NCI-H1105 (cell line): ENCODE measurements at places on chromosomes 6 and 20.

DNA sequence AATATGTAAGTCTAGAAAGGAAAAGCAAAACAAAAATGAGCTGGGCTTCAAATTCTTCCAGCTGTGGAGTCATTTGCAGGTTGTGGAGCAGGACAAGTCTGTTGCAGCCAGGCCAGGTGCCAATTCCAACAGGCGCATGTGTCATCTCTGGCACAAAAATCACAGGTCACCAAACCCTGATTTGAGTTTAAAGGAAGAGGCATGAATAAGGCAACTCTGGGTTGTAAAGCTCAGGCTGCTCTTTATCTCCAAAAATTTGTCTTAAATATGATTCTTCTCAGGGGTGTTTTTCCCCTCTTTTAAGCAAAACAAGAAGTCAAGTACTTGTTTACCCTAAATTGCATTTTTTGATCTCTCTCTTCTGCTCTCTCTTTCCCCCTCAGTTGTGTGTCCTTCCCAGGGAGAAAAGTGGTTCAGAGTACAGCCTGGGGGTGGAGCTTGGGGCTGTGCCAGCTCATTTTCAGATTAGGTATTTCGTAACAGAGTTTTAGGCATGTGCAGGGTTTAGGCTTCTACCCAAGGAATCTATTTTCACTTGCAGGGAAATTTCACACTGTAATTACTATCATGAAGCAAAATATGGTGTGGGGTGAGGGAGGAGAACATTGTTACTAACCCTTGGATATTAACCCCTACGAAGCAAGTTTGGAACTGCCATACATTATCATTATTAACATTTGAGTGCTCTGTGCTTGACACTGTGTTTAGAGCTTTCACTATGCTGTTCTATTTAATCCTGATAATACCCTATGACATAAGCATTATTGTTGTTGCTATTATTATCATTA is 8.3 kb upstream of the NCOA3 start:
- DNase-seq, result peak; percentile 81

DNA sequence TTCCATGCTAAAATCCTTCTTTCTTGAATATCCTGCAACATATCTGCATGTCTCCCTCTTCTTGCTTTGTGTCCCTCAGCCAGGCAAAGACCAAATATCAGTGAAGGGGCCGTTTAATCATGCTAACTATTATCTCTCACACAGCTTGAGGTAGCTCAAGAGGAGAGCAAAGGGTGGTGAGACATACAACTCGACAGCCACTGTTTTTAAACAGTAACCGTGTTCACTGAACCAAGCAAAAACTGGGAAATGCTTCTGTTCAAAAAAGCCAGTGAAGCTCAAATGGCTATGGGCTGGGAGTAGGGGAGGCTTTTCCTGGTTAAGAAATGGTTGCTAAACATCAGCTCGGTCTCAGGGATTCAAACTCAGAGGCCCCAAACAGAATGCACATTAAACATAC is 83.4 kb downstream of the MAP7 start:
- no peak for DNase-seq

DNA sequence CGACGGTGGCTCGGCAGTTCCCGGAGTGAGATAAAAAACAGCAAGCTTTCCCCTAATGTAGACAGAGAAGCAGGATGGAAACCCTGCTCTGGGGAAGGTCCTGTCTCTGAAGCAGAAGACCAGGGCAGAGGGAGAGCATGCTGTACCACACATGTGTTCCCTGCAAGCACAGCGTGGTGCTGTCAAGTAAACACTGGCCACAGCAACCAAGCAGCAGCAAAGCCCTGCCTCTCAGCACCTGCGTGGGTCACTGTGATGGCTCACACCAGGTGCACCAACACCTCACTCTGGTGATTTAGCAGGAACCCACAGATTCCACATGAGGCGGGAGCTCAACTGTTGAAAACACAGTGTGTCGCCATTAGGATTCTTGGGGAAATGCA is 65.2 kb upstream of the TXNDC5 start:
- DNase-seq, result no peak

DNA sequence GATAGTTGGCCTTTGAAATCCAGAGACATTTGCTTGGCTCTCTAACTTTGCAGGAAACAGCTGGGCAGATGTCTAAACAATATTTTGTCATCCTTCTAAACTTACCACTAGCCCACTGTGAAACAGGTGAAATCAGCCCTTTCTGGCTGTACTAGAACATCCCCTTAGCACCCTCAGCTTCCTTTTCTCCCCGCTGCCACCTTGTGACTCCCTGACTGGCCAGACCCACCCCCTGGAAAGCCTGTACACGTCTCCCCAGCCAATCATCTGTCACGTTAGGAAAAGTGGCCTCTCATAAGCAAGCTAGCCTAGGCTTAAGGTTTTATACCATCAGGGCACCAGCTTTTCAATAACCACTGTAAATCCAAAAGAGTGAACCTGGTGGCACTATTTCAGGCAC is 88.6 kb upstream of the E2F3 start:
- no peak for DNase-seq
